ENCODE measurements at places on chromosomes 3 and 15. TPM values are rescaled to one million over a fixed set of nuclear protein-coding genes. Genes with fewer than 3 reads are reported as not detected.
A peak's percentile ranks its signal among the peaks of the same experiment; 100 is the strongest.

Gene NUP210
- 16.3 TPM for total RNA-seq

Gene EPHB1
- not detected for total RNA-seq

Gene PAQR5
- total RNA-seq, result 5.3 TPM

Gene LHFPL4
- total RNA-seq, result not detected

Gene ROPN1
- total RNA-seq, result 0.14 TPM

GRCh38 chr15:88208396-88208795, 48.1 kb downstream of the NTRK3 start:
- no peak for DNase-seq

- DNase-seq, result no peak
These were observed 49.3 kb downstream of the MME start for GRCh38 chr3:155129396-155129795.

GRCh38 chr3:115280506-115280905, 133.4 kb upstream of the ZBTB20 start:
- no peak for DNase-seq

- DNase-seq, result peak; percentile 4
These were observed 95.2 kb downstream of the SPATA16 start for GRCh38 chr3:173045770-173046382.

DNA sequence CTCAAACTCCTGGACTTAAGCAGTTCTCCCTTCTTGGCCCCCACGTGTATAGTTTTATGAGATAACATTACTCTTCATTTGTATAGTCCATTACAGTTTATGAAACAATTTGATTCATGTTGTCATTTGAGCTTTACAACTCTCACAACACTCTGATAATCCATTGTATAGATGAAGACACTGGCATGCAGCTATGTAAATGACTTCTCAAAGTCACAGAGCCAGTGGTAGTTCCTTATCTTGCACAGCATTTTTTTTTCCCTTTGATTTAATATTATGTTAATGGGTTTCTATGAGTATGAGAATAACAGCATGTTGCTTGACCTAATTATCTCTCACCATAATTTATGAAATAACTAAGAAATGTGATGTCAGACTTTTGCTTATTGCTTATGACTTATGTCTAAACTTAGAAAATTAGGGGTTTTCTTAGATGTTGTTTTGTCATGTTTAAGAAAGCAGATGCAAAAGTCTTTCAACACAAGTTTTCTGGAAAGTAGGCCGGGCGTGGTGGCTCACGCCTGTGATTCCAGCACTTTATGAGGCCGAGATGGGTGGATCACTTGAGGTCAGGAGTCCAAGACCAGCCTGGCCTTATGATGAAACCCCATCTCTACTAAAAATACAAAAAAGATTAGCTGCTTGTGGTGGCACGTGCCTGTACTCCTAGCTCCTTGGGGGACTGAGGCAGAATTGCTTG, 13.3 kb downstream of the VPS8 start:
- DNase-seq, result no peak

GRCh38 chr3:105367063-105367405, 325 bp downstream of the ALCAM start:
- peak; percentile 12 for DNase-seq

- no peak for DNase-seq
These were observed 148.6 kb upstream of the STT3B start for GRCh38 chr3:31384117-31384516.

GRCh38 chr15:88403351-88403791, 63.8 kb downstream of the MRPL46 start:
- no peak for DNase-seq
